ENCODE measurements at places on chromosomes 6 and 20. TPM values are rescaled to one million over a fixed set of nuclear protein-coding genes. Genes with fewer than 3 reads are reported as not detected.
A peak's percentile ranks its signal among the peaks of the same experiment; 100 is the strongest.

ARMH2 gene
- total RNA-seq = not detected

COQ3 gene
- total RNA-seq = 39.7 TPM

HCK gene
- total RNA-seq = 4.9 TPM

COMMD7 gene
- total RNA-seq = 47.8 TPM

HLA-DQB1 gene
- total RNA-seq = 2.9 TPM

COL9A3 gene
- 2.7 TPM for total RNA-seq

SLC16A10 gene
- 8.6 TPM for total RNA-seq

SNAI1 gene
- 0.81 TPM for total RNA-seq

SLPI gene
- 1.2 TPM for total RNA-seq

CYP39A1 gene
- total RNA-seq = 4.7 TPM

NKX2-2 gene
- total RNA-seq = not detected

CALHM6 gene
- 1.4 TPM for total RNA-seq

INSM1 gene
- not detected for total RNA-seq

ESR1 gene
- 1.2 TPM for total RNA-seq

DNA sequence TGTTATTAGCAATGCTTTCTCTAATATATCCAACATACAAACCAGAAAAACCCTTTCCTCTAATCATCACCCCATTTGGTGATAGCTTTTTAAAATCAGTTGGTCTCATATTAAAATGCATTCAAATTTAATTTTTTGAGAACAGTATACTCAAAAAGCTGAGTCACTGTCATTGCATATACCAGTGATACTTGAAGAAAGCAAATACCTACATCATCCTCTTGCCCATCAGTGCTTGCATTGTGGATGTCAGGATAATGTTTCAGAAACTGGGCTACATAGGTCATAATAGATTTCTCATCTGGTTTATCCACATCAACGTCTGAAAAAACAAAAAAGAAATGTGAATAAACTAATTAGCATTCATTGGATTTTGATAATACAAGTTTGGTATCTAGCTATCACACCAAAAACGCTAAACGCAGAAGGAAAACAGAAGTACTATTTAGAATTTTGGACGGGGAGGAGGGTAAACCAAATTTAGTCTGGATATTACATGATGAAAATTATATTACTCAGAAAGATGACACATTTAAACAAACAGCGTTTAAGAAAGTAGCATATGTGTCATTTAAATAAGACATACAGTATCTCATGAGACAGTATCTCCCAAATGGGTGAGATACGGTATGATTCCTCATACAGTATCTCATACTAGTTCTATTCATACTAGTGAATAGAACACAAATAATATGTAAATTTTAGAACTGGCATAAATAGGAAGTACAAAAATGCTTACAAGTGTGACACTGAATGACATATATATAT lies 134.6 kb downstream of the SYNE1 start:
- DNase-seq = no peak

GRCh38 chr6:84411060-84411629 lies 183.7 kb upstream of the CEP162 start:
- no peak for DNase-seq

DNA sequence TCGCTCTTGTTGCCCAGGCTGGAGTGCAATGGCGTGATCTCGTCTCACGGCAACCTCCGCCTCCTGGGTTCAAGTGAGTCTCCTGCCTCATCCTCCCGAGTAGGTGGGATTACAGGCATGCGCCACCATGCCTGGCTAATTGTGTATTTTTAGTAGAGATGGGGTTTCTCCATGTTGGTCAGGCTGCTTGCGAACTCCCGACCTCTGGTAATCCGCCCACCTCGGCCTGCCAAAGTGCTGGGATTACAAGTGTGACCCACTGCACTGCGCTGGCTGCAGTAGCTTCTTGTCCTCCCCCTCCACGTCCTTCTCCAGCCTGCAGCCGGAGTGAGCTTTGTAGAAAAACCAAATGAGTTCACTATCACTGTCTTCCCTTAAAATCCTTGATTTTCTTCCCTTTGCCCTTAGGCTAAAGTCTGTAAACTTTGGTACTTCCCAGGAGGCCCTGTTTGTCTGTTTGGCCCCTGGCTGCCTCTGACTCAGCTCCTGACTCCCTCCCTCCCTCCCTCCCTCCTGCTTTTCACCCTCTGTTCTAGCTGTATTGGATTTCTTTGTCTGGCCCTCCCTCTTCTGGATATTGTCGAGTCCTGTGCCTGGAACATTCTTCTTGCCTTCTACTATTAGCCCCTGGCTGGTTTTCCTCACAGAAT lies 12.9 kb downstream of the PARD6B start:
- DNase-seq = peak; percentile 67

DNA sequence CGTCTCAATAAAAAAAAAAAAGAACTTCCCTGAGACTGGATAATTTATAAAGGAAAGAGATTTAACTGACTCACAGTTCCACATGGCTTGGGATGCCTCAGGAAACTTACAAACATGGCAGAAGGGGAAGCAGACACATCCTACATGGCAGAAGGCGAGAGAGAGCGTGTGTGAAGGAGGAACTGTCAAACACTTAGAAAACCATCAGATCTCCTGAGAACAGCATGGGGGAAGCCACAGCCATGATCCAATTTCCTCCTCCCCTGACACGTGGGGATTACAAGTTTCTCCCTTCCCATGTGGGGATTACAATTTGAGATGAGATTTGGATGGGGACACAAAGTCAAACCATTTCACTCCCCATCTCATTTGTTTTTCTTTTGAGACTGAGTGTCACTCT lies 46.6 kb upstream of the TFAP2C start:
- DNase-seq = no peak

GRCh38 chr20:4748847-4749246 lies 27.1 kb downstream of the PRND start:
- DNase-seq = no peak

DNA sequence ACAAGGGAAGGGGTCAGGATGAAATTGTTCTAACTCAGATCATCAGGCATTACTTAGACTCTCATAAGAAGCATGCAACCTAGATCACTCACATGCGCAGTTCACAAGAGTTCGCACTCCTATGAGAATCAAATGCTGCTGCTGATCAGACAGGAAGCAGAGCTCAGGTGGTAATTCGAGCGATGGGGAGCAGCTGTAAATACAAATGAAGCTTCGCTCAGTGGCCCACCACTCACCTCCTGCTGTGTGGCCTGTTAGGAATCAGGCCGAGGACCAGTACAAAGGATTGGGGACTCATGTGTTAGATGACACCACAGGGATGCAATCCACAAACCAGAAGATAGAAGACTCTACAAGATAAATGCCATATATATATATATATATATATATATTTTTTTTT lies 31.5 kb upstream of the TOP1 start:
- DNase-seq = no peak

- DNase-seq = no peak
Observed at GRCh38 chr6:51614725-51615124, 472.7 kb downstream of the PKHD1 start.

- no peak for DNase-seq
Observed at GRCh38 chr20:25418776-25419175, 11.3 kb downstream of the GINS1 start.

DNA sequence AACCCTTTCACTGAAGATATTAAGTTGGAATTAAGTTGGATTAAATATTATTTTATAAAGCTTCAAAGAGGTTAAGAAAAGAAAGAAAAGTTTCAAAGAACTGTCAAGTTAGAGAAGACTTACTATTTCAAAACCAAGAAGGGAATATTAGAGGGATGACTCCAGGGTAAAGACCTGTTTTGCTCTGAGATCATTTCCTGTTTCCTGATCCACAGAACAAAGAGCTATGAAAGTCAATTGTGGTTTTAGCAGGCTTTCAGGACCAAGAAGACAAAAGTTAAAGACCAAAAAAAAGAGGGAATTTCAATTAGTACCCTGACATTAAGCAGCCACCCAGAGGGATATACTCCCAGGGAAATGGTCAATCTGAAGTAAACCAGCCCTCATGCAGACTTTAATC lies 19.4 kb downstream of the ESF1 start:
- no peak for DNase-seq

DNA sequence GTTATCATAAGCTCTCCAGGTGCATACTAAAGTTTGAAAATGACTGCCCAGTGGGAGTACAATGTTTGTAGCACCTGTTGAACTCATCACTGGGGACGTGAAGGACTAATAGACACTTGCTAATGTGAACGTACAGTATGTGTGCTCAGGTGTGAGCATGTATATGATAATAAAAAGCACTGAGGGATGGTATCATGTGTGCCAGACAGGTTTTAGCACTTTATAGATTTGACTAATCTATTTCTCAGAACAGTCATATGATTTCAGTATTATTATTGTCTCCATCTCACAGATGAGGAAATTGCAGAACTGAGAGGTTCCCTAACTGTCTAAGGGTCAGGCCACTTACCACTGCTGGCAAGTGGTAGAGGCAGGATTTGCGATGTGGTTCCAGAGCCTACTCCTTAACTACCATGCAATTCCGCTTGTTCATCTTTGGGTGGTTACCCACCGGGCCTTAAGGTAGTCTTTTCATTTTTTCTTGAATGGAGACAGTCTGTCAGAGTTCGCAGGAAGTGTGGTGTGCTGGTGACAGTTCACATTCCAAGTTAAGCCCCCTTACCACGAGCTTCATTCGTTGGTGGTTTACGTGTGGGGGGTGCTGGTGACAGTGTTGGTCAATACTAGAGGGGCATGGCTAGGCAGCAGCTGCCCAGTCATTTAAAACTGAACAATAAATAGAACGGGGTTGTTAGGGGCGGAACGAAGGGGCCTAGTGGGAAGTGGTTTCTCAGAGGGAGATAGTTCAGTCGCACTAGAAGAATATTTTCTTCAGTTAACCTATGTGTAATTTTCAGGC lies 46.8 kb downstream of the RREB1 start:
- DNase-seq = no peak

DNA sequence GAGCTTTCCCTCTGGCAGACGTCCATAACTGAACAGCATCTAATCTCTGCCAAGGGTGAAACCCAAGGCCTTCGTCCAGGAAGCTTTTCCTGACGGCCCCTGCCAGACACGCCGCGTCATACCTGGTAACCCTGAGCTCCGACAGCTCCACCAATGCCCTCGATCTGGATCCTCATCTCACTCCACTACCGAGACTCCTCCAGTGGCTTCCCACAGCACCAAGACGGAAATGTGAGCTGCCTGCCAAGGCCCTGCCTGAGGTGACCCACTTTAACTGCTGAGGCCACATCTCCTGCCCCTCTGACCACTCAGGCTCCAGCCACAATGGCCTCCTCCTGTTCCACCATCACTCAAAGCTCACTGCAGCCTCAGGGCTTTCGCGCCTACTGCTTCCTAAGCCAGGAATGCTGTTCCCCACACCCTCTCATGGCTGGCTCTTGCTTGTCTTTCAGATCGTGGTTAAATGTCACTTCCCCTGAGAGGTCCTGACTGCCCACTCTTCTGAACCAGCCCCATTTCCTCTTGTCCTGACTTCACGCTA lies 143.2 kb downstream of the PREX1 start:
- no peak for DNase-seq

GRCh38 chr6:21601339-21601923 lies 7.9 kb downstream of the SOX4 start:
- DNase-seq = no peak

- no peak for DNase-seq
Observed at GRCh38 chr6:6918216-6918983, 189.4 kb upstream of the RREB1 start.

- no peak for DNase-seq
Observed at GRCh38 chr6:2614155-2614554, 136.6 kb downstream of the MYLK4 start.

DNA sequence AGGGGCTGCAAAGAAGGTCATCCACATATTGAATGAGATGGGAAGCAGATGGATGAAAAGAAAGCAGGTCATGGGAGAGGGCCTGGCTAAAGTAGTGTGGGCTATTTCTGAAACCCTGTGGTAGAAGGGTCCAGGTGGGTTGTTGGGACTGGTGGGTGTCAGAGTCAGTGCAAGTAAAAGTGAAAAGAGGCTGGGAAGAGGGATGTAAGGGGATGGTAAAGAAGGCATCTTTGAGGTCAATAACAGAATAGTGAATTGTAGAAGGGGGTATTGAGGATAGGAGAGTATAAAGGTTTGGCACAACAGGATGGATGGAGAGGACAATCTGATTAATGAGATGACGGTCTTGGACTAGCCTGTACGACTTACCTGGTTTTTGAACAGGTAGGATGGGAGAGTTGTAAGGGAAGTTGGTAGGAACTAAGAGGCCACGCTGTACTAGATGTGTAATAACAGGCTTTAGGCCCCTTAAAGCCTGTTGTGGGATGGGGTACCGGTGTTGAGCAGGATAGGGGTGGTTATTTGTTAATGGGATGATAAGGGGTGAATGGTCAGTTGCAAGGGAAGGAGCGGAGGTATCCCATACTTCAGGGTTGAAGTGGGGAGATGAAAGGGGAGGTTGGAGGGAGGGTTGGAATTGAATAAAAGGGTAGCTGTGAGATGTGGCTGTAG lies 748.9 kb upstream of the ADGRB3 start:
- DNase-seq = no peak

DNA sequence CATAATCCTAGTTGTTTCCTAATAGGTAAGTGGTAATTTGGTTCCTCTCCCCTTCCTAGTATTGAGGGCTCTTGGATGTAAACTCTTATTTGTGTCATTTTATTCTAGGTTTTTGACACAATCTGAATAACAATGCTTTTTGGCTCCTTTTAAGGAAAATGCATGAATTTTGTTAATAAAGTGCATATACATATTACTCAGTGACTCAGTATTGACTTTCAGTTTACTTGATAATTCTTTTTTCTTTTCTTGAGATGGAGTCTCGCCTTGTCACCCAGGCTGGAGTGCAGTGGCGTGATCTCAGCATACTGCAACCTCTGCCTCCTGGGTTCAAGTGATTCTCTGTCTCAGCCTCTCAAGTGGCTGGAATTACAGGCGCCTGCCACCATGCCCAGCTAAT lies 19.1 kb downstream of the ITCH start:
- no peak for DNase-seq

GRCh38 chr6:11187301-11187700 lies 45.2 kb downstream of the NEDD9 start:
- DNase-seq = no peak

DNA sequence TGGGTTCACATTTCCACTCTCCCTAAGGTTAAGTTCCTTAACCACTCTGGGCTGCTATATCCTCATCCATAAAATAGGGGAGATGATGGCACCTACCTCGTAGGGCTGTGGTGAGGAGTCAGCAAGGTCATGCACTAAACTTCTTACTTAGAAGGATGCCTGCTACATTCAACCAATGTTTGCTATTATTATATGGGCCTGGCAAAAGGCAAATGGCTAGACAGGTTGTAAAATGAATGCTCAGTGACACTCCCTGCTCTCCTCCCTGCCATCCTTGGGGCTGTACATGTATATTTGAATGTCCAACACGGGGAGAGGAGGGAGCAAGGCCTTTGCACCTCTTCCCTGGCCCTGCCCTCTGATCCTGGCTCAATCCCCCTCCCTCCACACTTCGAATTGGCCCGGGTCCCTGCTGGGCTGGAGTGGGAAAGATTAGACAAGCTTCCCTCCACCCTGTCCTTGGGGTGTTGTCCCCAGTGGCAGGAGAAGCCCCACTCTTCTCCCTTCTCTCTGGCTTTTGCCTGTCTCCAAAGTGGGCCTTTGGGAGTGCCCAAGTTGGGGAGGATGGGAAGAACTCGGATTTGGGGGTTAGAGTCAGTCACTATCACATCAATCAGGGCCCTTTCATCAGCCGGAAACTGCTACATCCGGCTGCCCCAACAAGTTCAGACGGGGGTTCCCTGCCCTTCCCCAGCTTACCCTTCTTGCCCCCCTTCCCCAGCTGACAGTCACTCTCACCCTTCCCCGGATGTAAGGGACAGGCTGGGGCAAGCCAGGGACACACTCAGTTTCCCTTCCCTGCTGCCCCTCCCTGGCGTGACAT lies 36.3 kb upstream of the VEGFA start:
- no peak for DNase-seq

Measured in Right ventricle myocardium superior (tissue), 1 donor.